Activated naive CD8-positive, alpha-beta T cell treated with anti-CD3 and anti-CD28 coated beads for 36 hours (primary cell): ENCODE measurements at places on chromosomes 7 and 10.

- DNase-seq = peak; percentile 21
These were observed 694 bp downstream of the COL1A2 start for GRCh38 chr7:94395141-94396036.

DNA sequence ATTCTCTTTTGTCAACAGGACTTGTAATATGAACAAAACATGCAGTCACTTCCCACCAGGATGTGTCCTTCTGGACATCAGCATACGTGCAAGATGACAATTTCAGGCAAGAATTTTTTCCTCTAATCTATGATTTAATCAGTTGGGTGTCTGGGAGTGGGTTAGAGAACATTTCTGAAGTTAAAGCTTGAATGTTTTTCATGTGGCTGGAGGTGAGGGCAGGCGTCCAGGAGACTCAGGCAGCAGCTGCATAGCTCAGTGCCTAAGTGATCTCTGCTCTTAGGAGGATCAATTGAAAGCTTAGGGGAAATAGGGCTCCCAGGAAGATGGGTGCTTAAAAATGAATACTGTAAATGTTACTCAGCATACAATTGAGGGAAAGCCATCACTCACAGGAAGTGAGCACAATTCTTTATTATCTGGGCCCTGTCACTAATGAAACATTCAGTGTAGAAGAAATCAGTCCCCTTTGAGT lies 457.6 kb upstream of the KLF6 start:
- DNase-seq = no peak

DNA sequence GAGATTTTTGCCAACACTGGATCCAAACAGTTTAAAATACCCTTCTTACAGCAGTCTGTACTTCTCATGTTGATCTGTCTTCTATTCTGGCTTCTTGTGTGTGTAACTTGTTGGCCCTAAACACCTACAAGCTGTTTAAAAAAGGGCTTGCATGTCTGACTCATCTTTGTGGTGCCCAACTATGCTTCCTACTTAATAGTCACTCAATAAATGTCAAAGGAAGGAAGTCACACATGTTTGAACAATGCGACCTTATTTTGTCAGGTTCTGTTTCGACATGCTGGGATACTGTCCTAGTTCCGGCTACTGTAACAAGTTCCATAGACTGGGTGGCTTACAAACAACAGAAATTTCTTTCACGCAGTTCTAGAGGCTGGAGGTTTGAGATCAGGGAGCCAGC lies 9.4 kb upstream of the GRK5 start:
- no peak for DNase-seq

GRCh38 chr10:3682745-3683144 lies 102.3 kb downstream of the KLF6 start:
- DNase-seq = no peak

DNA sequence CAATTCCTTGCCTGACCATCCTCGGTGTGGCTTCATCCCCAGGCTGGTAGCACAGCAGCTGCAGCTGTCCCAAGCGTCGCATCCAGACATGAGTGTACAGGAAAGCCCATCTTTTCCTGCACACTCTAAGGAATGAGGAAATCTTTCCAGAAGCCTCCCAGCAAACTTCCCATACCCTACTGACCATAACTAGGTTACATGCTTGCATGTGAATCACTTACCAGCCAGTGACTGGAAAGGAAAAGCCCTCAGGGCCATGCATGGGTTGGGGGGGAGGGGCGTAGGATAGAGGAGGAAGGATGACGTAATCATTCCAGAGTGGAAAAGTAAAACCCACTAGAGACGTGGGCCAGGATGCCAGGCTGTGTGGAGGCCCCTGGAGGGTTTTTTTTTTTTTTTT lies 18.9 kb upstream of the ZNF212 start:
- DNase-seq = no peak
